ENCODE measurements at places on chromosomes 5 and 9.

- no peak for DNase-seq
Observed at GRCh38 chr9:87381746-87382145, 115.9 kb upstream of the DAPK1 start.

DNA sequence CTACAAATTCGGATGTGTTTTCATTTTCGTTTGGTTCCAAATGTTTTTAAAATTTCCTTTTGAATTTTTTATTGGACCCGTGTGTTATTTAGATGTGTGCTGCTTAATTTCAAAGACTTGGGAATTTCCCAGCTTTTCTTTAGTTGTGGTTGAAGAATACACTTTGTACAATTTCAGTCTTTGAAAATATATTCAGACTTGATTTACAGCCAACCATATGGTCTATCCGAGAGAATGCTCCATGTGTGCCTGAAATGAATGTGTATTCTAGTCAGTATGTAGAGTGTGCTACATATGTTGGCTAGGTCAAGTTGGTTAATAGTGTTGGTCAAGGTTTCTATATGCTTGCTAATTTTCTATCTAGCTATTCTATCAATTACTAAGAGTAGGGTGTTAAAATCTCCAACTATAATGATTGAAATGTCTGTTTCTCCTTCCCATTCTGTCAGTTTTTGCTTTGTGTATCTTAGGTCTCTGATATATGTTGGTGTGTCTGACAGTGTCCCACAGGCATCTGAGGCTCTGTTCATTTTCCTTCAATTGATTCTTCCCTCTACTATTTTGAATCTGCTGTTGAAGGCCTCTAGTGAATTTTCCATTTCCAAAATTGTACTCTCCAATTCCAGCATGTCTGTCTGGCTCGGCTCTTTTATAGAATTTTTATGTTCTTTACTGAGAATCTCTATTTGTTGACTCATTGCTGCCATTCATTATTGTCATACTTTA lies 36.2 kb downstream of the RNF130 start:
- no peak for DNase-seq

- no peak for DNase-seq
Observed at GRCh38 chr9:102514541-102514940, 480.6 kb upstream of the CYLC2 start.

DNA sequence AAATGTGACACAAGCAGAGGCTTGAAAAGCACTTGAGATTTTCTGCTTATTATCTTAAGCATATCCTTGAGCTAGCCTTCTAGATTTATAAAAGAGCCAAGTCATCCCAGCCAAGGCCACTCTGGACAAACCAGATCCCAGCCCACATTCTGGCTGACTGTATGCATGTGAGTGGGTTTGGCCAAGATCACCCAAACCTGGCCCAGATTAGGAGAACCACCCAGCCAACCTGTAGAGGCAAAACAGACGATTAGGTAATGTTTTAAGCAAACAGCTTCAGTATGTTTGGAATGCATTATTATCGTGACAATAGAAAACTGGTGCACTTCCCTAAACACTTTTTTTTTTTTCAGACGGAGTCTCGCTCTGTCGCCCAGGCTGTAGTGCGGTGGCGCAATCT lies 151.9 kb downstream of the SPATA31D1 start:
- DNase-seq, result no peak

DNA sequence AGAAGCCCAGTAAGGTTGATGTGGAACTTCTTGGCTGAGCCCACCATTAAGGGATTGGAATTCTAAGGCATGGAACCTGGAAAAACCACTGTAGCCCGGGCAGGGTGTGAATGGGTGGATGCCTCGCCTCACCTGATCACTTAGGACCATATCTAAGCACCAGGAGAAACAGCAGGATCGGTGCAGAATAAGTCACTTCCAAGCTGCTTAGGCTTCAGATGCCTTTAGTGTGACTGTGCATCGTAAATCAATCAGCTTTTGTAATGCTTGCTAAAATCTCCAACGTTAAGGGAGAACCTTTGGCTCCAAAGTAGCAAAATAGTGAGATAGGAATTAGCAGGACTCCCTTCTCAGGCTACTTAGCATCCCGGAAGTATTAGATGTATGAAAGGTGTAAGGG lies 103.9 kb upstream of the MEGF10 start:
- DNase-seq, result no peak

DNA sequence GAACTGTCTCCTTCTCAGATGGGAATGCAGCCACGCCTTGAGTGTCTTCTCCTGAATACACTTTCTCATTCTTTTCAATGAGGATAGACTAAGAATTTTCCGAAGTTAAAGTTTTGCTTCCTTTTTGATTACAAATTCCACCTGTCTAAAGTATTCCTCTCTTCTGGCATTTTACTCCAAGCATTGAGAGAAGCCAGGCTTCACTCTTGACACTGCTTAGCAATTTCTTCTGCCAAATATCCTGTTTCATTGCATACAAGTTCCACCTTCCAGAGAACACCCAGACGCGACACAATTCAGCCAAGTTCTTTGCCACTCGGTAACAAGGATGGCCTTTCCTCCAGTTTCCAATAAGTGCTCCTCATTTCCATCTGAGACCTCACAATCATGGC lies 35.6 kb upstream of the COL5A1 start:
- DNase-seq, result no peak

- no peak for DNase-seq
Observed at GRCh38 chr5:54996466-54996865, 11.1 kb upstream of the ESM1 start.

DNA sequence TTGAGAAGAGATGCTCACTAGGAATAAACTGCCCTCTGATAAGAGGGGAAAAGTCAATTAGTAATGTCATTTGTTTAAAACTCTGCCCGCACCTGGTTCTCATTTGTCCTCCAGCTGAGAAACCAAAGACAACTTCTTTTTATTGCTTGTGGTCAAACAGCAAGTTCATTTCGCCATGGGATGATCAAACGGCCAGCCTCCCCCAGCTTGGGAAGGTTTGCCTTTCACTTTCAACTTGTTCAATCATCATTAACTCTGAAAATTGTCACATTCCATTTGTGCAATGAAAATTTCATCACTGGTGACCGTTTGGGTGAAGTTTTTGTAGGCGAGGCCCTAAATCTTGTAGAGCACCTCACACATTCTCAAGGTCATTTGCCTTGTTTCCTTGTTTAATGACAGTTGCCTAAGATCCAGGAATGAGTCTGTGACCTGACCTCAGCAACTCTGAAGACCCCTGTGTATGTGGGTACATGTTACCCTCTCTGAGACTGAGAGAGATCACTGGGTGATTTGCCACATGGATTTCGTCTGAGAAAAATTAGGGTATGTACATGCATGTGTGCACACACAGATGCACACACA lies 117.7 kb downstream of the MARCHF3 start:
- DNase-seq, result no peak

DNA sequence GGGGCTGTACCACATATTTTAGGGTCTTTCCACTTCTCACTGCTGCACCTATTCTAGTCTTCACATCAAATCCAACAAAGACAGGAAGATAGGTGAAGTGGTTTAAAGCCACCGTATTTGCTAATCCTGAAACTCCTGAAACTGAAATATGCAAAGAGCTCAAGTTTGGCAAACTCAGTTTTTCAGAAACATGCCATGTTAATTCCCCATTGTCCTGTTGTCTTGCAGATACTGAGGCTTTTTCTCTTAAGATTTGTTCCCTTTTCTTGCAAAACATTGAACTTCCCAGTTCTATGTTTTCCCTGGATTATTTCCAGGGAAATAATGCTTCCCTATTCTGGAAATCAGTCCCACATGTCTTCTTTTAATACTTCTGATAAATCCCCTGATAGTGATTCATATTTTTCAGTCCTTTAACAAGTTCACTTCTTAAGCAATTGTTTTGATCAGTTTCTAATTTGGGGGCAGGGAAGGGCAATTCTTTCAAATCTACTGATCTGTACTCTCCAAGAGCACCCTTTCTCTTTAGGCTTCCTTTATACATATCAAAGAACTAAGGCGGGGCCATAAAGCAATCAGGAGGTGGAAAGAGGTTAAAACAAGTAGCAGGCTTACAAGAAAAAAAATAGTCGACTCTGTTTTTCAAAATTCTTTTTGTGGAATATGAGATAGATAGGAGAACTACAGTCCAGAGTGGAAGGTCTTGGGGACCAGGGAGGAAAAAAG lies 648.5 kb downstream of the BNC2 start:
- DNase-seq, result no peak

DNA sequence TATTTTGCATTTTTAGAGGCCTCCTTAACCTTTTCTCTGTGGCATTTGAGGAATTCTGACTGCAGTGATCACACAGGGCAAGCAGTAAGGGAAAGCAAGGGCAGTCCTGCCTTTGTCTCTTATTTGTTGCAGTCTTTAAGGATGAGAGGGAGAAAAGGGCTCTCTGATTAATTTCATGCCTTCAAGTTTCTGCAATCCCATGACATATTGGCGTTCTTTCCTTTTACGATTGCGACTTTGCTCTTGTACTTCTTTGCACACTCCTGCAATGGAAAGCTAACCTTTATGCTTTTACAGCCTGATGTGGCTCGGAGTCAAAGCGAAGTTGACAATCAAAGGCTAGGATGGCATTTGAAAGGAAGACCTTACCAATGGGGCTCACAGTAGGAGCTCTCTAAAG lies 698.4 kb downstream of the DNAH5 start:
- DNase-seq, result no peak

DNA sequence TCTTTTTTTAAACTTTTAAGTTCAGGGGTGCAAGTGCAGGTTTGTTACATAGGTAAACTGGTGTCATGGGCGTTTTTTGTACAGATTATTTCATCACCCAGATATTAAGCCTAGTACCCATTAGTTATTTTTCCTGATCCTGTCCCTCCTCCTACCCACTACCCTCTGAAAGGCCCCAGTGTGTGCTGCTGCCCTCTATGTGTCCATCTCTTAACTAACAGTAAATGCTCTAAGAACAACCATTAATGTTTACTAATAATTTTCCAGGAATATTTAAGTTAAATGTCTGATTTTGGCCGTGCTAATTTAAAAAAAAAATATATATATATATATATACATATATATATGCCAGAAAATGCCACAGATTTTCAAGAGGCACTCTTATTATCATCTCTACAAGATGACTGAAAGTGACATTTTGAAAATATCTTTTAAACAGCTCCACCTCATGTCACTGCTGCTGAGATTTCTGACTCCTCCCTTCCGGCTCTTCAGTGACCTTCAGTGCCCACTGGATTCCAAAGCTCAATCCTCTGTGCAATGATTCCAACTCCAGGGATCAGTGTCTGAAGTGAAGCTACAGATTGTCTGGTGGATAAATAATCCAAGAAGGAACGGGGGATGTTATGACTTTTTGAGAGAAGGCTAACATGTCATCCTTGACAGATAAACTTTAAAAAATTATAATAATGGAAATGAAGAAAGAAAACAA lies 46.7 kb upstream of the HNRNPA0 start:
- no peak for DNase-seq

DNA sequence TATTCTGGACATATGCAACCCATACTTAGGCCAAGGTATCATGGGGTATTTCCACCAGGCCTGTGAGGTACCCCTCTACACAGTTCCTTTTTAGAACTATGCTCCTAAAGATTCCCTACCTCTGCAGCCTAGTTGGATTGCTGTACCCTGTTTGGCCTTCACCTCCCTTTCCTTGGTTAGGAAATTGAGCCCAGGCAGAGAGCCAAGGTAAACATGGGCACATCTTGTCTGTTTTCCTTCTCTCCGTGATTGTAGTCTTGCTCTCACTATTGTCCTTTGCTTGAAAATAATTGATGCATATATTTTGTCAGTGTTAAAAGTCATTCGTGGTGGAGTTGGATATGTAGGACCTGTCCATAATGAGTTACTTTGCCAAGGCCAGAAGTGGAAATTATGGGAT lies 26.7 kb downstream of the BDP1 start:
- DNase-seq, result no peak

DNA sequence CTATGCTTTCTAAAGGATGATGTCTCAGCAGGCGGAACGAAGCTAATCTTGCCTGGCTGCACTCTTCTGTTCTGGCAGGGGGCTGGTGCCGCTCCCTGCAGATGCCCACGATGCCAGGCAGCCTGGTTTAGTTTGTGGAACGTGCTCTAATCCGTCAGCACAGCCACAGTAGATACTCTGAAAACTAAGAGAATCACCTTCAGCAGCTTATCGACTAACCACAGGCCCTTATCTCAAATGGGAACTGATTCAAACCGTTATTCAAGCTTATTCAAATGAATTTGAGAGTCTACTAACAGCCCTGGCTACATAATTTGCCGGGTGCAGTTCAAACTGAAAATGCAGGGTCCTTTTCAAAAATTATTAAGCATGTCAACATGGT lies 246.6 kb upstream of the ANKRD55 start:
- DNase-seq, result no peak

GRCh38 chr9:34993502-34994259 lies 4.1 kb downstream of the DNAJB5 start:
- DNase-seq, result no peak

DNA sequence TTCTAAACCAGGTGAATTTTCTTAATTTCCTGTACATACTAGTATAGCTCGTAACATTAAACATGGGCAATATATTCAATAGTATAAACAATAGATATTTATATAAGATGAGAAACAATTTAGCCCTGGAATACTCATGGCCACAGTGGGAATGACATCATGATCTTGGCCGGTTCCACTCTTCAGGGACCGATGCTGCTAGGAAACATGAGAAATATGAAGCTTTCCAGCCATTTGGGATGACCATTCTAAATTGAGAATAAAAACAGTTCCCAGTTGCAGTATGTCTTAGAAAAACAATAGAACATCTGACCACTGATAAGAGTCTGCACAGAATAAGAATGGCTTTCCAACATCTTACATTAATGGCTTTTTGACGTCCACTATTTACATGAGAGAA lies 33.3 kb upstream of the SLCO6A1 start:
- no peak for DNase-seq

- DNase-seq, result no peak
Observed at GRCh38 chr5:146796144-146796543, 82.4 kb downstream of the PPP2R2B start.

DNA sequence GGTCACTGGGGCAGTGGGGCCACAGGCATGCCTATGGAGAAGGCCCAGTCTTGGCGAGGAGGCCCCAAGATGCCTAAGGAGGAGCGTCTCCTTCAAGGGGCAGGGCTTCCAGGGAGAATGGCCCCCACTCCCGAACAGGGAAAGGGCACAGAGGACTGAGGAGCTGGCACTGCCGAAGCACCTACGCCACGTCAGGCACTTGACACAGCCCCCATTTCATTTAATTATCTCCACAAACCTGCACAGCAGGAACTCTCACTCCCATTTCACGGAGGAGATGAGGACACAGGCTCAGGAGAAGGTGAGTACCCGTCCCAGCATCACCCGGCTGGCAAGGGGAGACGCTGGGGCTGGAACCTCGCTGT lies 26.0 kb downstream of the EGR1 start:
- DNase-seq, result no peak

GRCh38 chr9:71670121-71670520 lies 98.2 kb downstream of the CEMIP2 start:
- no peak for DNase-seq

GRCh38 chr9:125960626-125961025 lies 213.5 kb downstream of the PBX3 start:
- DNase-seq, result no peak

DNA sequence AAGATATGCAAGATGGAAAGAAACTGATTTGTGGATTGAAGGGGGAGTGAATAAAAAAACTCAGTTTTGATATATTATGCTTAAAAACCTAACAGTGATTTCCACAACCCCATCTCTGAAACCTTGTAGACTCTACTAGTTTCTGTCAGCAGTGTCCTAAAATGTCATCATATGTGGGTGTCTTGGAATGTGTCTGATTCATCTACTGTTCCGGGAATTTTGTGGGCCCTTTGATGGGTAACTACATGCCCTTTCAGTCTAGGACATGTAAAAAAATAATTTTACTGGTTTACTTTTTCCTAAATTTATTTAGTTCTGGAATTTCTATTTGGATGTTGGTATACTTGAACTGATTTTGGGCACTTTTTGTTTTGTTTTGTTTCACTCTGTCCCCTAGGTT lies 118.9 kb upstream of the NMUR2 start:
- DNase-seq, result no peak

- no peak for DNase-seq
Observed at GRCh38 chr5:137782984-137783536, 28.9 kb upstream of the HNRNPA0 start.
